Central memory CD8-positive, alpha-beta T cell (primary cell): ENCODE measurements at places on chromosomes 4 and X.

GRCh38 chr4:94453391-94453963 is 1.7 kb downstream of the PDLIM5 start:
- peak overlapping the region; percentile 16 for H3K27ac ChIP-seq
- no peak overlapping the region for H3K4me3 ChIP-seq
- H3K4me1 ChIP-seq: peaks cover 36% of the 10 kb centered on the region

- peaks cover 3% of the 10 kb centered on the region for H3K36me3 ChIP-seq
- no peak overlapping the region for H3K4me3 ChIP-seq
- no peak for DNase-seq
- no peak overlapping the region for H3K27ac ChIP-seq
- H3K4me1 ChIP-seq: peaks cover 16% of the 10 kb centered on the region
- no peaks in the 10 kb centered on the region for H3K27me3 ChIP-seq
Observed at GRCh38 chr4:26407476-26407875, 82.8 kb downstream of the CCKAR start.

DNA sequence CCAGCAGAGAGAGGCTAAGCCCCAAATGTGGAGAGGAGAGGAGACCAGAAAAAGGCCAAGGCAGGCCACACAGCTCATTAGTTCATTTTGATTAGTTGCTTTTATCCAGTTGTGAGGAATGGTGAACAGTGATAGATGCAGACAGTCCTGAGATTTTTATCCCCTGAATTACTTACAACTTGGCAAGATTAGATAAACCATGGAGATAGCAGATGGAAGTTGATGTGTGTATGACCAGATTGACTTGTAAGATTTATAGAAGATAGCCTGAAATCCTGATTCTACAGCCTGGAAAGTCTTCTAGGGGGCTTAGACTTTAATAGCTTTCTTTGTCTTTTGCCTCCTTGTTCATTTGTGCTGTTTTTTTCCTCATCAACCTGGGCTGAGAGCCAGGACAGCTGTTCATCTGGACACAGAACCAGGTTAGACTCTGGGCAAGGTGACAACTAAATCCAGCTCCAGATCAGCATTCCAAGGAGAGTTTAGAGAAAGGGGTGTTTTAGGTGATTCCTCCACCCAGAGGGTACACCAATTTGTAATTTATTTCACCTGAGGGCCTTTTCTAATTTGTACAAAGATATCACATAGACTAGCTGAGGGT is 215.5 kb downstream of the SPATA18 start:
- H3K4me1 ChIP-seq: no peaks in the 10 kb centered on the region
- no peaks in the 10 kb centered on the region for H3K27me3 ChIP-seq
- DNase-seq: no peak
- H3K36me3 ChIP-seq: no peaks in the 10 kb centered on the region

GRCh38 chrX:82703551-82703950 is 804.5 kb upstream of the POU3F4 start:
- no peaks in the 10 kb centered on the region for H3K36me3 ChIP-seq
- no peak overlapping the region for H3K4me3 ChIP-seq
- H3K27me3 ChIP-seq: no peaks in the 10 kb centered on the region
- H3K4me1 ChIP-seq: no peaks in the 10 kb centered on the region
- DNase-seq: no peak
- H3K27ac ChIP-seq: no peak overlapping the region

- H3K36me3 ChIP-seq: peaks cover 27% of the 10 kb centered on the region
- H3K27me3 ChIP-seq: no peaks in the 10 kb centered on the region
- H3K4me3 ChIP-seq: peak overlapping the region; percentile 92
- peaks cover 33% of the 10 kb centered on the region for H3K4me1 ChIP-seq
- peak overlapping the region; percentile 99 for H3K27ac ChIP-seq
- DNase-seq: no peak
Observed at GRCh38 chr4:102501447-102501696, 213 bp downstream of the NFKB1 start.

GRCh38 chr4:128386761-128387599 is 99.4 kb upstream of the PGRMC2 start:
- peaks cover 2% of the 10 kb centered on the region for H3K36me3 ChIP-seq
- no peak overlapping the region for H3K4me3 ChIP-seq
- H3K27me3 ChIP-seq: no peaks in the 10 kb centered on the region
- H3K27ac ChIP-seq: no peak overlapping the region
- no peaks in the 10 kb centered on the region for H3K4me1 ChIP-seq

- peak; percentile 14 for DNase-seq
- H3K27me3 ChIP-seq: peaks cover 24% of the 10 kb centered on the region
- no peaks in the 10 kb centered on the region for H3K36me3 ChIP-seq
Observed at GRCh38 chrX:151359931-151360871, 36.8 kb upstream of the VMA21 start.

DNA sequence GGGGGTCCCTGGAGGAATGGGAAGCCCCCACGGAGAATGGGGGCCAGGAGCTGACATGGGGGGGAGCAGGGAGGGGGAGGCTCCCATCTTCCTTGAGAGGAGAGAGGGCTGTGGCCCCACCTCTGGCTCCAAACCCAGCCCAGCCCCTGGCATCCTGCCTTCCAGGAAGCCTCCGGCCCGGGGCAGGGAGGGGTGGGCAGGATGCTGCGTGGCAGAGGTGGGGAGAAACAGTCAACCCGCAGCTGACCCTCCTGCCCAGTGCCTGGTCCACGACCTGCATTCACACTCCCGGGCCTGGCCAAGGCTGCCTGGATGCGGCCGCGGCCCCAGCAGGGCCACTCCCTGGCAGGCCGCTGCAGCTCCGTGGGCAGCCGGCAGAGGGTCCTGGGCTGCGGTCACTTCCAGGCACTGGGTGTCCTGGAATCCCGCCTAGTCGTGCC is 39.0 kb downstream of the CPLX1 start:
- H3K4me1 ChIP-seq: peaks cover 12% of the 10 kb centered on the region
- peaks cover 33% of the 10 kb centered on the region for H3K27me3 ChIP-seq
- no peak for DNase-seq
- no peak overlapping the region for H3K4me3 ChIP-seq
- H3K27ac ChIP-seq: no peak overlapping the region

- H3K36me3 ChIP-seq: peaks cover 5% of the 10 kb centered on the region
- no peaks in the 10 kb centered on the region for H3K27me3 ChIP-seq
- H3K4me3 ChIP-seq: no peak overlapping the region
- no peak overlapping the region for H3K27ac ChIP-seq
- no peak for DNase-seq
- peaks cover 23% of the 10 kb centered on the region for H3K4me1 ChIP-seq
Observed at GRCh38 chrX:109720947-109721346, 12.1 kb downstream of the ACSL4 start.

DNA sequence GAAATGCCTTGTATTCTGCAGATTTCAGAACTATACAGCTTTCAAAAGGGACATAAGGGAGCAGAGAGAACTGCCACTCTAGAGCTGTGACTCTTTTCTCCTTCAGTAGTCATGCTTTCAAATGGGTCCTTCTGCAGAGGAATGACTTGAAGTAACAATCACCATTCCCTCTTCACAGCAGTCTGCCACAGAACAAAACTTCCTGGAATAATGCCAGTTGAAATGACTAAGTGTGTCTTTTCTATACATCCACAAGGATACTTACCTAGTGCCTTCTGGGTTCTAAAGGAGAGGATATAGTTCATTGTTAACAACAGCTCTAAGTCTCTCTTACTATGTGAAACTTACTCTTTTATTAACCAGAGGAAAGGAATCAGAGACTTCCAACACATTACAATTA is 515.4 kb upstream of the ATOH1 start:
- H3K27ac ChIP-seq: no peak overlapping the region
- H3K27me3 ChIP-seq: no peaks in the 10 kb centered on the region
- no peaks in the 10 kb centered on the region for H3K36me3 ChIP-seq

GRCh38 chrX:39194673-39195072 is 393.4 kb downstream of the MID1IP1 start:
- peaks cover 2% of the 10 kb centered on the region for H3K27me3 ChIP-seq
- H3K27ac ChIP-seq: no peak overlapping the region

DNA sequence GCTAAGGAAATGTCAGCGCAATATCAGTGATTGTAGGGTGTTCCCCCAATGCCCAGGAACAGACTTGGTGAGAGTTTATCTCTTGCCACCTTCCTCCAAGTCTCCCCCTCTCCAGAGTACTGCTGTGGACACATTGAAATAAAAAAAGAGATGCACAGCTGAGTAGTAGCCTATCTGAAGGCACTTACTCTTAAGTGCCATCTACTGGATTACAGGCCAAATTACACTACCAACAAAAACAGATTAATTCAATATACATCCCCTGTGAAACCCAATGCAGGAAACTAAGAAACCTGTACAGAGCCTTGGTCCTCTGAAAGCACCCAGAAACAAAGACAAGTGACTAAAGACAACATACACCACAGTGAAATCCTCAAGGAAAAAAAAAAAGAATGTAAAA is 460.3 kb downstream of the ZIC3 start:
- H3K4me1 ChIP-seq: no peaks in the 10 kb centered on the region
- DNase-seq: no peak
- H3K27me3 ChIP-seq: no peaks in the 10 kb centered on the region
- no peak overlapping the region for H3K4me3 ChIP-seq
- no peak overlapping the region for H3K27ac ChIP-seq
- peaks cover 2% of the 10 kb centered on the region for H3K36me3 ChIP-seq

DNA sequence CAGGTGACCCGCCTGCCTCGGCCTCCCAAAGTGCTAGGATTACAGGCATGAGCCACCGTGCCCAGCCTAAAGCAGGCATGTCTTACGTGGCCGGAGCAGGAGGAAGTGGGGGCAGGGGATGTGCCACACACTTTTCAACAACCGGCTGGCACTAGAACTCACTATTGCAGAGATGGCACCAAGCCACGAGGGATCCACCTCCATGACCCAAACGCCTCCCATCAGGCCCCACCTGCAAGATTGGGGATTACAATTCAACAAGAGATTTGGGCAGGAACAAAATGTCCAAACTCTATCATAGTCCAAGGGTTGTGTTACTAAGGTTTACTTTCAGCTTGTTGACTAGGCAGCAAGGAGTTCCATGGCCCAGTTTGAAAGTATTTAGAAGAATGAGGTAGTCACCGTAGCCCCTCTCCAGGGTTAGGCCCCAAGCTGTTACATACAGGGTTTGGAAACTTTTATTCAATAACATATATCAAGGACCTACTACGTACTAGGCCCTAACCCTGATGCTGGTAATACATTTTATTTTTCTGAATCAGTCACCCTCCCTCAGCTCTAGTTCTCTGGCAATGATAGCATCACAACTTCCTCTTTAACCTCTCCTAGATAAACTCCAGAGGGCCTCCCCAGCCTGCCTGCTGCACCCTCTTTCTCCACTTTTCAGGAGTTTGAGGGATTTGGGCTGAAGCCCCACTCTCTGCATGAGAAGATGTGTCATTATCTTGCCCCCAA is 18.0 kb upstream of the TBC1D14 start:
- peak overlapping the region; percentile 76 for H3K27ac ChIP-seq
- peaks cover 3% of the 10 kb centered on the region for H3K36me3 ChIP-seq
- H3K4me3 ChIP-seq: peak overlapping the region; percentile 58
- peaks cover 16% of the 10 kb centered on the region for H3K4me1 ChIP-seq
